T-helper 22 cell (primary cell): ENCODE measurements at places on chromosomes 1 and 21.

DNA sequence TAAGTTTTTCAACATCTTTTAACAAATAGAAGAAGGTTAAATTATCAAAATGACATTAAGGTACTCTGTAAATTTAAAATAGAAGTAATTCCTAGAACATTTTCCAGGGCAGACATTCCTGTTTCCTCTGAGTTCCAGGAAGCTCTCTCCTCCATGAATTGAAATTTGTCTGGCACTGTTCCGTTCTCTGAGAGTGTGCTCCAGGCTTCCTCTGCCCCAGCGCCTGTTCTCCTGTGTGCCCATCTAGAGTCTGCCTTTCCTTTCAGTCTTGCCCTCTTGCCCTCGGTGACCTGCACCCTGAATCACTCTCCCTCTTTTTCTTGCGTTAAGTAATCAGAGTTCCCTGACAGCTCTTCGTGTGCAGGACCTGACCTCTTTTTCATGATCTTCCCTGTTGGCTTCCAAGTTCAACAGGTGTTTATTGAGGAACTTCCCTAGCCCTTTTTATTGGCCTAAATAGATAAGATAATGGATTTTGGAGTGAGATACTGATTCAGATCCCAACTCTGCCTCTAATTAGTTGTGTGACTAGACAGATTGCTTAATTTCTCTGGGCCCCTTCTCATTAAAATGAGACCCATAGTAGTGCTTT is 77.1 kb downstream of the MTR start:
- no peak for DNase-seq

DNA sequence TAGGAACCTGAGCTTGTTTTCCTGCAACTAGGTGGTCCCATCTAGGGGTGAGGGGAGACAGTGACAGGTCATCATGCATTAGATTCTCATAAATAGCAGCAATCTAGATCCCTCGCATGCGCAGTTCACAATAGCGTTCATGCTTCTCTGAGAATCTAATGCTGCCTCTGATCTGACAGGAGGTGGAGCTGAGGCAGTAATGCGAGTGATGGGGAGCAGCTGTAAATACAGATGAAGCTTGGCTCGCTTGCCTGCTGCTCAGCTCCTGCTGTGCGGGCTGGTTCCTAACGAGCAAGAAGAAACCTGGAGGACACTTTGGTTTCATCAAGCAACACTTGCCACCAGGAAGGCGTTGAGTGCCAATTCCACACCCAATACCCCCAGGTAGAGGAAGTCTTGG is 95.1 kb upstream of the OLIG2 start:
- DNase-seq = no peak

- no peak for DNase-seq
Measured at GRCh38 chr1:6899621-6900020, 114.4 kb downstream of the CAMTA1 start.

DNA sequence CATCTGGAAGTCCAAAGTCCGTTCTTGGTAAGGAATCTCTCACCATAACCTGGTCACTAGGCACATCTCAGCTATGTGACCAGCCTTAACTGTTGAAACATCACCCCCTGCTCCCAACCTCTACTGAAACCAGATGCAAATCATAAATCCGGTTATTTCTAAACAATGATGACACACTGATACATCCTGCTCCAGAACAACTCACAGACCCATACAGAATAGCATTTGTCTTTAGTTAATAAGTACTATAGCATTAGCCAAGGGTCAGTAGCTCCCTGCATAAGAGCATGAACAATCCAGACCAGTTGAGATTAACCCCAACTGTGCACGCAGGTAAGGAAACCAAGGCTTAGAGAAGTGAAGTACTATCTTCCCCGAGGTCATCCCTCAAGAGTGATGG is 38.0 kb upstream of the KCTD3 start:
- DNase-seq = no peak

GRCh38 chr1:5936126-5936525 is 56.1 kb downstream of the NPHP4 start:
- DNase-seq = no peak

DNA sequence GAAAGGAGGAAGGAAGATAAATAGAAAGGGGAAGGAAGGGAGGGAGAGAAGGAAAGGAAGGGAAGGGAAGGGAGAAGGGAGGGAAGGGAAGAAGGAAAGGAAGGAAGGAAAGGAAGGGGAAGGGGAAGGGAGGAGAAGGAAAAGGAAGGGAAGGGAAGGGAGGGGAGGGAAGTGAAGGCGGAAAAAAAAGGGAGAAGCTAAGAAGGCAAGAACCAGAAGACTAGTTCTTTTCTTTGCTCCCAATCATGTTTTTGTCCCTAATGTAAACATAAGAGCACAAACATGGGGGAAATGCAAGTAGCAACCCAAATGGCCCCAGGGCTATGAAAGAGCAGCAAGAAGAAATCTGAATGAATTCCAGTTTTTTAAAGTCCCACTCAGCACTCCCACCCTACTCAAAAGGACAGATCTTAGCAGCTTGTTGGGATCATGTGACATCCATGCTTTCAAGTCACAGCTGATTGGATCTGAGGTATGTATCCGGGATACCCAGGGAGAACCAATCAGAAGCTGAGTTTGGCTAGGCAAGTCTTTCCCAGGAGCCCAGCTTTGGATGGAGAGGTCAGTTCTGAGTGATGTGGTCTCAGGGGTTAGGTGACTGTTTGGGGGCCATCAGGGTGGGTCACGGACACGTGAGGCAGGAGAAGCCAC is 24.2 kb upstream of the FHAD1 start:
- no peak for DNase-seq

DNA sequence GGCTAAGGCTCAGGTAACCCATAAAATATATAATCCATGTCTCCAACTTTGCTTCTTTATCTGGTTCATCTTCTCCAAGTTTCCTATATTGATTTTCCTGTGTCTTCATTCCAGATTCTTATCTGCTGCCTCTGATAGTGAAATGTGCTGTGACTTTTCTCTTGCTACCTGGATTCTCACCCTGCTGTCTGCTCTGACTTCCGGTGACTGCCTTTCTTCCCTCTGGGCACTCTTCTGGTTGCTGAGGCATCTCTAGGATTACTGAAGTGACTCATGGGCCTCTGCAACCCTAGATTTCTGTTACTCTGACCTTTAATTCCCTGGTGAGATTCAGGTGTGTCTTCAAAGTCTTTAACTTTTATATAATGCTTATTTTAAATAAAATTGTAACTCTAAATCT is 46.9 kb downstream of the GIPC2 start:
- no peak for DNase-seq

GRCh38 chr1:167533851-167534300 is 15.5 kb upstream of the CD247 start:
- DNase-seq = no peak

DNA sequence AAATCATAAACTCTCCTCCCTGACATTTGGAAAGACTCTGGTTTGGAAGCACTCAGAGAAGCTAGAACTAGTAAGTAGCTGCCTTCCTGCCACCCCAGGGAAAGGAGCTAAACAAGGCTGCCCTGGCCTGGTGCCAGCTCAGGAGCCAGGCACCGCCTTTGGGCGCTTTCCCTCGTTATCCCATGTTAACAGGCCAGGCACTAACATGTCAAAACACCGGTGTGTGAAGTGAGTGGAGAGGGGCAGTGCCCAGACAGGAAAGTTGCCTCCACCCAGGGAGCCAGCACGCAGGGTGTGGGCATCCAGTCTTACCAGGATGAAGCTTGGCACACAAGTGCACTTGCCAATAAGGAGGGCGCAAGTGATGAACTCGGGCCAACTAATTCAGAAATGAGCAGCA is 346.8 kb downstream of the RRAGC start:
- no peak for DNase-seq

GRCh38 chr1:937521-937920 is 13.8 kb downstream of the SAMD11 start:
- no peak for DNase-seq
